ENCODE measurements at places on chromosomes 6 and 20.

GRCh38 chr6:121677571-121677970 is 242.1 kb downstream of the GJA1 start:
- DNase-seq = no peak

GRCh38 chr20:52787216-52787615 is 184.9 kb upstream of the TSHZ2 start:
- DNase-seq = no peak

GRCh38 chr6:24738741-24739140 is 19.8 kb upstream of the C6orf62 start:
- DNase-seq = no peak

DNA sequence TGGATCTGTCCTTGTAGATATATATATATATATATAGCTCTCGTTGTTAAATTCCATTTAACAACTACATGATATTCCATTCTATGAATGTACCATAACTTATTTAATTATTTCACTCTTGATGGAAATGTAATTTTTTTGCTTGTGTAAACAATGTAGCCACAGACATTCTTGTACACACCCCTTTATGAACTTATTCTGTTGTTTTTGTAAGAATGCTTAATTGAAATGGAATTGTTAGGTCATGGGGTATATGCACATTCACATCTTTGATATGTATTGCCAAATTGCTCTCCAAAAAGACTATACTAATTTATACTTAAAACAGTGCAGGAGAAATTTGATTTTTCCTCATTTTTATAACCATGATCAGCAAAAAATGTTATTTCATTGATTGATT is 67.2 kb downstream of the MAP3K4 start:
- DNase-seq = no peak

GRCh38 chr6:27428502-27428901 is 39.9 kb downstream of the ZNF391 start:
- DNase-seq = no peak

- no peak for DNase-seq
These were observed 56.9 kb downstream of the LYRM2 start for GRCh38 chr6:89581689-89582088.

- no peak for DNase-seq
These were observed 21.5 kb downstream of the COL9A3 start for GRCh38 chr20:62838128-62838891.

DNA sequence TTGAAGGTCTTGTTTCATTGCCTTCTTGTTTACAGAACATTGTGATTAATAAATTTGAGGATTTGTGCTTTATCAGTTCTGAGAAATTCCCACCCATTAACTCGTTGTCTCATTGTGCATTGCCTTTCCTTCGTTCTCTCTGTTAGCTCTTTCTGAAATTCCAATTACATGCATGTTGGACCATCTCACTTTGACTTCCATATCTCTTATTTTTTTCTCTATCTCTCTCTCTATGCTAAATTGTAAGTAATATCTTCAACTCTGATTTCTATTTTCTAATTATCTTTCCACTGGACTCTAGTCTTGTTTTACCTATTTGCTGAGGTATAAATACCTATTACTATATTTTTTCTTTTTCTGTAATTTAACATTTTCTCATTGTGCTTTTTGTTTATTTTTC is 92.3 kb downstream of the SHLD1 start:
- DNase-seq = no peak

DNA sequence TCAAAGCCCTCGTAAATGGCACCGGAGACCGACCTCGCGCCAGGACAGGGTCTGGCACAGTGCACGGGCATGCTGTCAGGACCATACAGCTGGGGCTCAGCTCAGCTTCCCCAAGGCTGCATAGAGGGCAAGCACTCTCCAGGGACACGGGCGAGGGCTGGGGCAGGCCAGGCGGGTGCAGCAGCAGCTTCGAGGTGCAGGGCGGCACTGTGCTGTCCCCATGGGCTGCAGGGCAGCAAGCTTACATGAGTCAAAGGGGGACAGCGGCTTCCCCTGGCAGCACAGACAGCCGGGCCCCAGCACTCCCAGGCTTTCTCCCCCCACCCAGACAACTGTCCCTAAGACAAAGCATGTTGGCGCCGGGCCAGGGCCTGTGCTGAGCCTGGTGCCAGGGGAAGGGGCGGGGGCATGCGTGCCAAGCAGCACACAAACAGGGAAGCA is 25.7 kb downstream of the PSMG4 start:
- DNase-seq = no peak

GRCh38 chr6:157150076-157150475 is 173.2 kb downstream of the TMEM242 start:
- DNase-seq = no peak

- DNase-seq = no peak
These were observed 140.5 kb downstream of the HIVEP2 start for GRCh38 chr6:142804490-142804889.
